ENCODE measurements at places on chromosomes 12 and 14. TPM values are rescaled to one million over a fixed set of nuclear protein-coding genes. Genes with fewer than 3 reads are reported as not detected.

The SLC17A8 gene
- total RNA-seq: not detected

The SIX4 gene
- 2.6 TPM for total RNA-seq

The TAS2R9 gene
- not detected for total RNA-seq

The HCAR1 gene
- total RNA-seq: 3.2 TPM

DNA sequence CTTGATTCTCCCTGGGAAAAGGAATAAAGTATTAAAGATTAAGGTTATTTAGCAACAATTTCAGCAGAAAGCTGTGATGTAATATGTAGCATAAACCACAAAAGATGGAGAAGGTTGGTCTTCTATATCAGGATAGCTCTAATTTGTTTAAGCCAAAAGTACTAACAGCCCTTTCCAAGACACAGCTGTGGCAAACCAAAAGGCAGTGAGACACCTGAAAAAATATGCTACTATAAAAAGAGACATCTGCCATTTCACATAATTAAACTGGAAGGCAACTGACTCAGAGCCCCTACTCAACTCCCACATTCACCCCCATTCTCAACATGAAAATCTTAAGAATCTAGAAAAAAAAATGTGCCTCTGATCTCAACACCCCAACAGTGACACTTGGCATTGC, 390.2 kb upstream of the PRICKLE1 start:
- no peaks in the 10 kb centered on the region for H3K4me1 ChIP-seq
- H3K4me3 ChIP-seq: no peak overlapping the region
- no peaks in the 10 kb centered on the region for H3K36me3 ChIP-seq

DNA sequence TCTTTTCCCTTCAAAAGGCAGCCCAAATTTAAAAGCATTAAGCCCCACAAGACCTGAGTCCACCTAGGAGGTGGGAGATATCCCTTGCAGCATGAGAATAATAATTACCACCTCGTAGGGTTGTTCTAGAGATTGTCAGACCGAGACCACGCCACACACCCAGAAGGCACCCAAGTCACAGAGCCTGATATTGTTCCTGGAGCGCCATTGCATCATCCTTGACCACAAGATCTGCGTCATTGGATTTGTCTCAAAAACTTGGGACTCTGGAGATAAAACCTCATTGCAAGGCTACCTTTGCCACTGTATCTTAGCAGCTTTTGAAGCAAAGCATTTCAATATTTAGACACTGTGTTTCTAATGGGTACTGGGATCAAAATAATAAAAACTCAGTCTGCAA, 29.4 kb upstream of the PPP2R5C start:
- H3K4me1 ChIP-seq: no peaks in the 10 kb centered on the region
- no peak overlapping the region for H3K4me3 ChIP-seq
- peak overlapping the region; percentile 86 for H3K27ac ChIP-seq
- H3K27me3 ChIP-seq: no peaks in the 10 kb centered on the region
- DNase-seq: no peak
- H3K36me3 ChIP-seq: no peaks in the 10 kb centered on the region

GRCh38 chr12:3732901-3733300, 20.0 kb downstream of the CRACR2A start:
- peak overlapping the region; percentile 50 for H3K27ac ChIP-seq
- H3K36me3 ChIP-seq: no peaks in the 10 kb centered on the region
- H3K4me1 ChIP-seq: no peaks in the 10 kb centered on the region
- no peak for DNase-seq
- H3K27me3 ChIP-seq: no peaks in the 10 kb centered on the region

GRCh38 chr12:22792138-22792537, 167.2 kb downstream of the ETNK1 start:
- no peaks in the 10 kb centered on the region for H3K4me1 ChIP-seq
- H3K4me3 ChIP-seq: no peak overlapping the region
- H3K36me3 ChIP-seq: no peaks in the 10 kb centered on the region
- H3K27ac ChIP-seq: no peak overlapping the region
- H3K27me3 ChIP-seq: no peaks in the 10 kb centered on the region
- DNase-seq: no peak

GRCh38 chr14:30681752-30682355, 59.7 kb downstream of the SCFD1 start:
- DNase-seq: no peak
- no peaks in the 10 kb centered on the region for H3K27me3 ChIP-seq
- H3K4me1 ChIP-seq: no peaks in the 10 kb centered on the region
- no peak overlapping the region for H3K27ac ChIP-seq
- no peaks in the 10 kb centered on the region for H3K36me3 ChIP-seq

DNA sequence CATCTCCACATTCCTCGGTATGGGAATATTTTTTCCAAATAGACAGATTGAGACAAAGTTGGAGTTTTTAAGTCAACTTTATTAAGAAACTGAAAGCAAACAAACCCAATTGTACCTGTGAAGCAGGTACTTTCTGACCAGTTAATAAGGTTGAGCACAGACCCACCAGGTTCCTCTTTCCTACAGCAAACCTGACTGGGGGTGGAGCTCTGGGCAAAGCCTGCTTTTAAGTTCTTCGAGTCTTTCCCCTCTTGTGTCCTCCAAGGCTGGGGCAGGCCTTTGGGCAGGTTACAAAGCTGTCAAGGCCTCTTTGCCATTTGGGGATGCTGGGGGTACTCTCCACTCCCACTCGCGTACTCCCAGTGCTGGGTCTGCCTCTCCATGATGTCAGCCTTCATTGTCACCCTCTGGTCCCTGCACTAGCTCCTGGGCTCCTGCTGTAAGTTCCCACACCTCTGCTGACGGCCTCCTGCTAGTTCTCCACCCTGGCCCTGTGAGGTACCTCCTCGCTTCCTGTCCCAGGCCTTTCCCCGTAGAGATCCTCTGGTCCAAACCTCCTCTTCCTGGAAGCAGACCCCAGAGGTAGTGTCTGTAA, 3.2 kb downstream of the KCNH3 start:
- no peaks in the 10 kb centered on the region for H3K36me3 ChIP-seq
- DNase-seq: no peak
- H3K4me1 ChIP-seq: no peaks in the 10 kb centered on the region
- H3K27me3 ChIP-seq: peaks cover 20% of the 10 kb centered on the region
- H3K4me3 ChIP-seq: no peak overlapping the region

DNA sequence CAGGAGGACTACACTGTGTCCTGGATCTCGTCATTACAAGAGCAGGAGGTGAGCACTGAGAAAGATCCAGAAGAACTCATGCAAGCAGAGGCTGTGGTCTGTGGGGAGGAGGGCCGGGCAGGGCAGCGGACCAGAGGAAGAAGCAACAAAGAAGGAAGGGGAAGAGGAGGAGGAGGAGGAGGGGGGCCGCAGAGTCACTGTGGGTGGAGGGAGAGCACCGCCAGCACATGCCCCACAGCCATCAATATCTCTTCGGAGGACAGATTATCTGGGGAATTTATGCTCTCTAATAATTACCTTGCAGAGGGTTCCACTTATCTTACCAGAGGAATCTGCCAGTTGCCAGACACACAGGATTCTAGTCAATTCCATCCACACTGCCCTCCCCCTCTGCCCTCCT, 105.6 kb downstream of the DPF3 start:
- no peak for DNase-seq
- H3K4me3 ChIP-seq: no peak overlapping the region
- H3K27ac ChIP-seq: no peak overlapping the region
- no peaks in the 10 kb centered on the region for H3K36me3 ChIP-seq

- H3K4me3 ChIP-seq: peak within 1 kb of the TSS; percentile 54
- no peaks in the 10 kb centered on the region for H3K36me3 ChIP-seq
- H3K4me1 ChIP-seq: no peaks in the 10 kb centered on the region
Measured at GRCh38 chr12:104049903-104050356, at the start of gene GLT8D2. Gene GLT8D2, minus strand, starts transcription at chr12:104050187. Its CDS starts 30,539 bp downstream, at chr12:104019648.

GRCh38 chr14:52781629-52782028, 9.8 kb downstream of the GNPNAT1 start:
- no peak for DNase-seq
- no peaks in the 10 kb centered on the region for H3K4me1 ChIP-seq
- H3K36me3 ChIP-seq: no peaks in the 10 kb centered on the region
- H3K4me3 ChIP-seq: no peak overlapping the region

DNA sequence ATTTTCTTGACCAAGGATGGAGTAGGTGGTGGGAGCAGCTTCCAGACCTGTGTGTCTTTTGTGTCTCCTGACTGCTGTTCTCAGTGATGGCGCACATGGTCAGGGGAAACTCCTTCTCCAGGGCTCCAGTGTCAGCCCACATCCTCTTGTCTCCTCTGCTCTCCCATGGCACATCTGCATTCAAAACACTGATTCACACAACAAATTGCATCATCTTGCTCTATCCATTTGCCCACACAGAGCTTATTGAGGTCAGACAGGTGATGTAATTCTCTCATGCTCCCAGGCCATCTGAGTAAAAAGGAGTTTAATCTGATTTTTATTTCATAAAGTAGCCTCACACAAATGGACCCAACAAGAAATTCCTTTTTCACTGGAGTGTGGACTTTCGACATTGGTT, 21.8 kb upstream of the TMEM132C start:
- H3K27ac ChIP-seq: no peak overlapping the region
- no peaks in the 10 kb centered on the region for H3K27me3 ChIP-seq
- H3K4me1 ChIP-seq: no peaks in the 10 kb centered on the region
- no peak for DNase-seq
- H3K4me3 ChIP-seq: no peak overlapping the region

DNA sequence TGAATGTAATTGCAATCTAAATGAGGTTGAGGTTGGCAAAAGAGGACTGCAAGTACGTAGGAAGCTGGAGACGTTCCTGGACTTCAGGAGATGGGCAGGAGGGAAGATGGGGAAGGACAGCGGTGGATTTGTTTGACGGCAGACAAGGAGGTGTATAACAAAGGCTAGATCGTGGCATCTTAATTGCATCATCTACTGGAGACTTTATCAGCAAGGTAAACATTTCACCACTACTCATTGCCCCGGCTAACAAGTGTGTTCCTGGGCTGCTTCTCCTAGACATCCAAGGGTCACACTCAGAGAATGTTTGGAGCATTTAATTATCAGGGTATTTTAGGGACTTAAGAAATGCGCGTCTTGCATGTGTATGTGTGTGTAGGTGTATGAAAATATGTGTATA, 128.5 kb downstream of the KCNK10 start:
- no peak overlapping the region for H3K4me3 ChIP-seq
- H3K36me3 ChIP-seq: no peaks in the 10 kb centered on the region
- no peak overlapping the region for H3K27ac ChIP-seq
- H3K27me3 ChIP-seq: peaks cover 9% of the 10 kb centered on the region
- H3K4me1 ChIP-seq: no peaks in the 10 kb centered on the region
- DNase-seq: no peak

GRCh38 chr12:68185598-68185997, 26.1 kb upstream of the IFNG start:
- no peaks in the 10 kb centered on the region for H3K36me3 ChIP-seq
- no peak overlapping the region for H3K4me3 ChIP-seq
- DNase-seq: no peak
- no peaks in the 10 kb centered on the region for H3K27me3 ChIP-seq
- H3K27ac ChIP-seq: no peak overlapping the region

DNA sequence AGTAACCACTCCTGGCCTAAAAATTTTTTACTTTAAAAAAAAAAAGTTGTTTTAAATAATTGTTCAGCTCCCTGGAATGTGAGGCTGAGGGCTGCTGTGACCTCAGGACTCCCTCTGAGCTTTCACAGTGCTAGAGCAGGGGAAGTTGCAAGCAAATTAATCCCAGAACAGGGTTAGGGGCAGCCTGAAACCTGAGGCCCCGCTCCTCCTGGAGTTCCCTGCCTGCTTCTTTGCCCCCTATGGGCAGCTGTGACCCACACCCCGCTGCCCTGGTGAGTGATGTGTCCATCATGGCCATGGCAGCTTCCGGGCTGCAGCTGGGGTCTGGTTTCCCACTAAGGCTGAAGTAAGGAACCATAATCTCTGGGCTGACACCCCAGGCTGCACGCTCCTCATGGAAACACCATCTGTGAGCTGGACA, 9.5 kb downstream of the RITA1 start:
- H3K27me3 ChIP-seq: no peaks in the 10 kb centered on the region
- H3K4me3 ChIP-seq: no peak overlapping the region
- no peaks in the 10 kb centered on the region for H3K4me1 ChIP-seq
- no peaks in the 10 kb centered on the region for H3K36me3 ChIP-seq
- H3K27ac ChIP-seq: no peak overlapping the region

DNA sequence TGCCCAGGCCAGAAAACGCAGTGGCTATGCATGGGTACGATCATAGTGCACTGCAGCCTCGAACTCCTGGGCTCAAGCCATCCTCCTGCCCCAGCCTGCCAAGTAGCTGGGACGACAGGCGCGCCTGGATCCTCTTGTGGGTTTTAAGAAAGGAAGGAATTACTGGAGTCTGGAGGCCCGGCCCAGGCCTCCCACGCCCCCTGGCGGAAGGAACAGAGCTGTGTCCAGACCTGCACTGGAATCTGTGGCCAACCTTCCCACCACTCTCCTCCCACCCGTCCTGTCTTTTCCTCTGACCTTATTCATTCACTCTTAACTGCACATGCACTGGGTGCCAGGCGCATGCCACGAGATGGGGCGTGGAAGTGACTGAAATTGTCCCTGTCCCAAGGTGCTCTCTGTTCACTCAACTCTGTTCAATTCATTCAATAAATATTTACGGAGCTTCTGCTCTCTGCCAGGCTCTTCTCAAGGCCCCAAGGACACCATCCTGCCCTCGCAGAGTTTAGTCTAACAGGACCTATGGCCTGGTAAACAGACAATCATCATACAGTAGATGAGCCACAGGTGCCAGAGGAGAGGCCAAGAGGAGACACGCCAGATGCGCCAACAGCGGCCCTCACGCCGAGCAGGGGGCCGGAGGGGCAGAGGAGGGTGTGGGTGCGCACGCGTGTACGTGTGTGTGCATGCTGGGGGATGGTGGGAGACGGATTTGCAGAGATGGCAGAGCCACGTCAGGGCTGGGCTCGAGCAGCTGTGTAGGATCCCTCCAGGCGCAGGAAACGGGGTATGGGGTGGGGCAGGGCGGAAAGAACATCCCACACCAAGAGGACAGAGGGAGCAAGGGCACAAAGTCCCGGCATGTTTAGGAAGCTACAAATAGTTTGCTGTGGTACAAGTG, 13.7 kb upstream of the TMEM106C start:
- peak overlapping the region; percentile 60 for H3K27ac ChIP-seq
- H3K36me3 ChIP-seq: no peaks in the 10 kb centered on the region
- H3K27me3 ChIP-seq: no peaks in the 10 kb centered on the region

DNA sequence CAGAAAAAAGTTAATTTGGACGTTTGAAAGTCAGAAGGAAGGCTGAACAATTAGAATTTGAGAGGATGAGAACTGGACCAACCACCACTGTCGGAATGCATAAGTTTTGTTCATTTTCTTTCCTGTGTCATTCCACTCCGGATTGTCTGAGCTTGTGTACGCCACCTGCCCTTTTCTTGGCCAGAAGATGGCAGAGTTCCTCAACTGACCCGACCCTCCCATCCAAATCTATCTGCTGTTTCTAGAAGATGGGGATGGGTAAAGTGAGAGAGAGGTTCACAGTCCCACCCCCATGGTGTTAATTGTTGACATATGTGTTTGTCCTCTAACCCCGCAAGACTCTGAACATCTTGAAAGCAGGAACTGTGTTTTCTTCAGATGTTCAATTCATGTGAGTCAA, 388.0 kb downstream of the VRK1 start:
- no peak overlapping the region for H3K4me3 ChIP-seq
- no peaks in the 10 kb centered on the region for H3K36me3 ChIP-seq
- H3K27me3 ChIP-seq: no peaks in the 10 kb centered on the region
- H3K4me1 ChIP-seq: no peaks in the 10 kb centered on the region

Measured in breast epithelium (tissue), 4 donors.